ENCODE measurements at places on chromosomes 3 and 15.

- DNase-seq: no peak
Measured at GRCh38 chr3:129370248-129370964, 58.0 kb downstream of the EFCAB12 start.

- DNase-seq: no peak
Measured at GRCh38 chr3:141992512-141992911, 116.1 kb downstream of the ATP1B3 start.

DNA sequence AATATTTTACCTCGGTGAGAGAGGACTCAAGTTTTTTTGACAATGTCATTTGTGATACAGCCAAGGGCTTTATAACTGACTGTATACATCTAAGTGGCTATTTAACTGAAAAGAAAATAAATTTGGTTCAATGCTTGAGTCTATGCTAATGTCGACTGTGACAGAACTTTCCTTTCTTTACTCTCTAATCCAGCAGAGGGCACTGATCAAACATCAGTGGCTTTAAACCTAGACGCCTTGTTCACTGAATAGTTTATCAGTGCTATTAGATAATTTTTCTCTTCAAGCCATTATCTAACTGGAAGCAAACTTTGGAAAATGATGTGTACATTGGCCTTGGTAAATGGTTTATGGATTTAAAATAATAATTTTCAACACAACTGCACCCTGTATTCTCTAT lies 285.1 kb downstream of the CHL1 start:
- DNase-seq: no peak

GRCh38 chr3:16350597-16351318 lies 85.7 kb downstream of the OXNAD1 start:
- no peak for DNase-seq

GRCh38 chr3:137845194-137845593 lies 81.1 kb downstream of the SOX14 start:
- no peak for DNase-seq

DNA sequence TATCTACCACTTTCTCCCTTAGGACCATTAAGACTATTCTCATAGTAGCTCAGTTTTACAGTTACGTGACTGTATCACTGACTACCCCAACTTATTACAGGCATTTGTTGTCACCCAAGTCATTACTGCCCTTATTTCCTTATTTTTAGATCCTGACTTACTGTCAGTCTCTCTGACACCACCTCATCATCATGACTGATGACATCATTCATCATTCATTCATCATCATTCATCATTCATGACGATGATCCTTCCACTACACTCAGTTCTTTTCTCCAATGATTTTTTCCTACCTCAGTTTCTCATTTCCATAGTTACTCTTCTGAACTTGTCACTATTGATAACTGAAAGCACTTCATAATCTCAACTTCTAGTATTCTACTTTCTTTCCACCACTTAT lies 83.8 kb downstream of the ADAM10 start:
- DNase-seq: no peak

GRCh38 chr3:14617508-14618023 lies 34.0 kb upstream of the CCDC174 start:
- DNase-seq: no peak

DNA sequence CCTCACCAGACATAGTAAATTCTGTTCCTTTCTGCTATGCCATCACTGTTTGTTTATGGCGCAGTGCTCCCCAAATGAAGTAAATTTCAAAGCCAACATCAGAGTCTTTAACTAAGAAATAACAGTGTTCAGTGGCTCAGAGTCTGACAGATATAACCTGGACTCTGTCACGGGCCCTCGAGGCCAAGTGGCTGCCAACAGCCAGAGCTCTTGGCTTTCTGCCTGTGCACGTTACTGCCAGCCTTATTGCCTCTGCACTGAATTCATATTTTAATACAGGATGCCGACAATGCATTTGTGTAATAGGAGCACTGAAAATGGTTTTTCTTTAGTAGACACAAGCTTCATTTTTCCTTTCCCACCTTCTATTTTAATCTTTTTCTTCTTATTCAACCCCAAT lies 219.9 kb downstream of the NLGN1 start:
- no peak for DNase-seq

DNA sequence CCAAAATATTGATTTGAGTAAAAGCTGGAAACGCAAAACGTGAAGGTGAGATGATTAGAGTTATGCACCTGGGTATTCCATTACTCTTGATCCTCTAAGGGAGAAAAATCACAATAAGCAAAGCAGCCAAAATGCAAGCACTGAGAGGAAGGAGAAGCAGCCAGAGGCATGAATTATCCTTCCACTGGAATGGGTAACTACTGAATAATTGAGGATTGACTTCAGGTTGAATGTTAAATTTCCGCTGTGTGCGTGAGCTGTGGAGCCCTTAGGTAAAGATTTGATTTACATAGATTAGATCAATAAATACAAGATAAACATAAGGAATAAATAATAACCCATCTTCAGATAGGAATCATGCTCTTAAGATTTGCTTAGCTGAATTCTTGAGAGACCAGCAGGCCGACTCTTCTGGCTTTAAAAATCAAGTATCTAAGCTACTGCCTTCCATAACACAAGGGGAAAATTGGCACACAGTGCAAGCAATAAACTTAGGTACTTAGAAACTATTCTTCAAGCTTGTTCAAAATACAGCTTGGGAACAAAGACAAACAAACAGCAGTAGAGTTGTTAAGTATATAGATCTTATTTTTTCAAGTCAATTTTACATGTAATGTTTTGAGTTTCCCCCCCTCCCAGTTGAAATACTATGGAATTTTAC lies 1459.5 kb downstream of the ZPLD1 start:
- DNase-seq: no peak

DNA sequence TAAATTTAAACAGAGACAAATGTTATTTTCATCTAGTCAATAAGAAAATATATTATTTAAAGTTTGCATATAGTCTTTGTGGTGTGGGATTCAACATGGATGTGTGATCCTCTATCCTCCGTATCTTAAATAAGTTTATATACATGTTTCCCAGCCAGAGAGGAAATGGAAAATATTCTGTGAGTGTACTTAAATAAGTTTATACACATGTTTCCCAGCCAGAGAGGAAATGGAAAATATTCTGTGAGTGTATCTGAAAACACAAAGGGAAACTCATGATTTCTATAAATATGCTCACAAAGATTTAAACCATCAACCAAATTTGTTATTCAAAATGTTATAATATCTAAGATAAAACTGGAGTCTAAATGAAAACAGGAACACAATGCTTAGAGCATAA lies 110.0 kb upstream of the MELTF start:
- DNase-seq: no peak

DNA sequence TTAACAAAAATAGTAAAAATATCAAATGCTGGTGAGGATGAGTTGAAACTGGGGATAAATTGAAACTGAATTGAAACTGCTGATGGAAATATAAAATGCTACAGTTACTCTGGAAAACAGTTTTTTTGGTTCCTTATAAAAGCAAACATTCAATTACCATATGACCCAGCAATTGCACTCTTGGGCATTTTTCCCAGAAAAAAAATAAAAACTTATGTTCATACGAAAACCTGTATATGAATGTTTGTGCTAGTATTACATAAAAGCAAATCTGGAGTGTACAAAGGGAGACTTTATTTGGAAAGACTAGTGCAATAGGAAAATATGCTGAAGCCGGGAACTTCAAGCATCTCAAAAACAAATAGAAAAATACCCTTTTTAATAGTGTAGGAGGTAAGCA lies 857.9 kb upstream of the CADM2 start:
- DNase-seq: no peak

GRCh38 chr3:61948699-61949305 lies 387.4 kb downstream of the PTPRG start:
- no peak for DNase-seq

DNA sequence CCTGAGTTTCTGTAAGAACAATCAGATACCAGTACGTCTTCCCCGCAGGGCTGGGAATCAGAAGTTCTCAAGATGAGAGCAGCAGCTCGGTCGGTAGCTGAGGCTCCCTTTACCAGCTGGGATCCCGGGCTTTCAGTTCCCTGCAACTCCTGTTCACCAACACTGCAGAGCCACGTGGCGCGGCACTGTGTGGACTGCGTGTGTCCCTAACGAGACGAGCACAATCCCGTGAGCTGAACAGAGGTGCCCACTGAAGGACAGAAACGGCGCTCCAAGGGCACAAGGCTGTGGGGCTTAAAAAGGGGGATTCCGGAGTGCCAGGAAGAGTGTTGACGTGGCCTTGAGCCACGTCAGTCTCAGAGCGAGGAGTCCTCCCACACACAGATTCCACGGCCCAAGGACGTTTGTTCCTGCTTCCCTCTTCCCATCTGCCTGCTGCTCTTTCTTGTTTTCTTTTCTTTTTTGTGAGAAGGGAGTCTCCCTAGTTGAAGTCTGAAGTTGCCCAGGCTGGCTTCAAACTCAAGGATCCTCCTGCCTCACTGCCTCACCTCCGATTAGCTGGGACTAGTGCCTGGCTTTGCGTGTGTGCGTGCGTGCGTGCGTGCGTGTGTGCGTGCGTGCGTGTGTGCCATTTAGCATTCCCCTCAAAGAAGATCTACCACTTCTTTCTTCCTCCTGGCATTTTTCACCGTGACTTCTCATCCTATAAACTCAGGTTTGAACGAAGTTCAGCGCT lies 37.1 kb upstream of the RPL35A start:
- DNase-seq: no peak

- no peak for DNase-seq
Measured at GRCh38 chr3:103968131-103968530, 1398.6 kb upstream of the ALCAM start.

DNA sequence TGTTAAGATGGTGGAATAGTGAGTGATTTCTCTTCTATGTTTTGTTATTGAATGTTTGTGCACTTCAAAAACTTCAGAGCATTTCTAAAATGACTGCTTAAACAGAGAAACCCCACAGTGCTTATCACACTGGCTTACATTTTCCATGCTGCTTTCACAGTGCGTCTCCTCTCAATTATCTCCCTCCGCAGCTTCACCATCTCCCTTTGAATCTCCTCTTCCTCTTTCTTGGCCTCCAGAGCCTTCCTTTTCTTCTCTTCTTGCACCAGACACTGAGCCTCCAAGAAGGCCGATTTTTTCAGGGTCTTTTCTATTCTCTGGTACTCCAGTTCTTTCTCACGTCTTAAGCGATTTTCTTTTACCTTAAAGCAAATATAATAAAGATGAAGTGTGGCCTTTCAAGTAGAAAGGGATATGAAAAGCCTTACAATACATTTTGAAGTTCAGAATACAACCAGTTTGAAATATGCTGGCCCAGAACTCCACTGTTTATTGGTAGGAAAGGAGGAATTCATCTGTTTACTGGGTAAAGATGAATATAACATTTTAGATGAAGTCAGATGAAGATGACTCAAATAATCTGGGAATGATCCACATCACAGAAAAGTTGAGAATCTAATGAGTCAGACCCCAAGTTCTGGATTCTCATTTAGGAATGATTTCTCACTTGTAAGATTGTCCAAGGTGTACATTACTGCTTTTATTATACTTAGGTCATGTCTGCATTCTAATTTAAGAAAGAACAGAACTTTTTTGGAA lies 21.4 kb downstream of the CCDC191 start:
- DNase-seq: no peak

DNA sequence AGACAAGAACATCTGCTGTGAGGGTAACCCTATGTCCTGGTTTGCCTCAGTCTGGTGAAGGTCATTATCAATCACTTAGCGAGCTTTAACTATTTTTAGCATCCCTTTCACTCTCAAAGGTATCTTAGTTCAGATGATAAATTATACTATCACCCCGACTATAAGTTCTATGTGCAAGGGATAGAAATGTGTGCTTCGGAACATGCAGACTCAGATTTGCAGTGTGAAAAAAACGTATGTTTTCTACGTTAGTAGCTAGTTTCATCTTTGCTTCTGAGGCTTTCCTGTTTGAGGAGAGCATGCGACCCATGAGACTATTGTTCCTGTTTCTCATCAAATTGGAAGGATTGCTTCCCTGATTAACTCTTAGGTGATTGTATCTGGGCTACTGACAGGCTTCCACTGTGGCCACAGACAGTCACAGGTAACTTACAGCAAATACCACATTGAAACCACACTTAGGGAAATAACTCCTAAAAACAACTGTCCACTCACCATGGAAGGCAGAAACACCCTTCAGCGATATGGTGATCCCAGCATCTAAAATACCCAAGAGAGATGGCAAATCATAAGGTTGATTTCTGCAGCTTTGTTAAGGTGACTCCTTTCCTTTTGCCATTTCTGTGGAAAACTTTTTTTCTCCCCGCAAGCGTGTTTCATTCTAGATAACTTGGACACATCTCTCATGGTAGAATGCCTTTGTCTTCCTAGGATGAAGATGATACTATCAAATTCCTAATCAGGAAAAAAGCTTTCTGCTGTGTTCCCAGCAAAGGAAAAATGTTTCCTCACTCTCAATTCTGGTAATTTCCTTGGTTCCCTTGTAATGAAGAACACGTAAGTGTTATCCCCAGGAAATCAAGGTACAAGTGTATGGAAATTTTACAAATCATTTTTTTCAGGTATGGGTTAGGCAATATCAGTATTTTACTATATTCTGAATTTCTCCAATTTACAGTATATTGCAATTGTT lies 5.2 kb downstream of the GCSAM start:
- no peak for DNase-seq

GRCh38 chr15:29612701-29613100 lies 209.6 kb downstream of the TJP1 start:
- no peak for DNase-seq

DNA sequence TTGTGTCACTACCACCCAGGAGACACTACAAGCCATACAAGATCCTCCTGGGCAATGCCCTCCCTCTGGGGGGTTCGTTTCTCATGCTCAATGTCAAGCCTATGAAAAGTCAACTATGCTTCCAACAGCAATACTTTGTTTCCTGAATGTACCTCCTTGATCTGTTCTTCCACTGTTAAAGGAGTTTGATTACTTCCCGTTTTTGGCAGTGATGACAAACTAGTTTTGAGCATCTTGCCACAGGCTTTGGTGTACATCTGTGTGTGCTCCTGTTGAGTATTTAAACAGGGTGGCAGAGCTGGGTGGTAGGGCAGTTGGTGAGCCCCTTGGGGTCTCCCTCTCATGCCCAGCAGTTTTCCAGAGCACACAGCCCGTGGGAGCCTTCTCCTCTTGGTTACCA lies 81.4 kb downstream of the IL12A start:
- no peak for DNase-seq
